Stimulated activated CD4-positive, alpha-beta T cell treated with anti-CD3 and anti-CD28 coated beads, Interleukin-15, amount 100 ng/mL, for 1 hour (primary cell): ENCODE measurements at places on chromosomes 6 and 20.

DNA sequence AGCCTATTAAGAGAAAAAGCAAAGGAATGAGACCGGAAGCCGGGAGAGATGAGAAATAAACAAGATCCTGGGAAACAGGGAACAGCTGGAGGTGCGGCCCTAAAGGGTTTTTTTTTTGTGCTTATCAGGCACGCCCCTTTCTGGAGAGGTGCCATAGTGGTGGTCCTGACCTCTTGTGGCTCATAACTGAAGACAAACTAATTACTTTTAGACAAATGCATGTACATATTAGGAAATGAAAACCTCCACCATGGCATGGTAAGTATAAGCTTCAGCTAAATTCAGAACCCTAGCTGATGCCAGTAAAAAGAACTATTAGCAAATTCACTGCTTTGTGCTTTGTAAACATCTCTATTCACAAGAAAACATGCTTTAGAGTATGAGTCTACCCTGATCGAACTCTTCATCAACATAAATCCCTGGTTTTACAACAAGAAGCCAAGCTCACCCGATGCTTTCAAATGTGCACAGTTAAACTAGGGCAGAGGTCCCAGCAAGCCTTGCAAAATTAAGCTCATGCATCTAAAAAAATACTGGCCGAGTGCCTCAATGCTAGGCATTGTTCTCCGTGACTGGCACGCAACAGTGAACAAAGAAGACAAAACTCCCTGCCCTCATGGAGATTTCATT, 96.4 kb upstream of the MRPS10 start:
- no peak for DNase-seq

DNA sequence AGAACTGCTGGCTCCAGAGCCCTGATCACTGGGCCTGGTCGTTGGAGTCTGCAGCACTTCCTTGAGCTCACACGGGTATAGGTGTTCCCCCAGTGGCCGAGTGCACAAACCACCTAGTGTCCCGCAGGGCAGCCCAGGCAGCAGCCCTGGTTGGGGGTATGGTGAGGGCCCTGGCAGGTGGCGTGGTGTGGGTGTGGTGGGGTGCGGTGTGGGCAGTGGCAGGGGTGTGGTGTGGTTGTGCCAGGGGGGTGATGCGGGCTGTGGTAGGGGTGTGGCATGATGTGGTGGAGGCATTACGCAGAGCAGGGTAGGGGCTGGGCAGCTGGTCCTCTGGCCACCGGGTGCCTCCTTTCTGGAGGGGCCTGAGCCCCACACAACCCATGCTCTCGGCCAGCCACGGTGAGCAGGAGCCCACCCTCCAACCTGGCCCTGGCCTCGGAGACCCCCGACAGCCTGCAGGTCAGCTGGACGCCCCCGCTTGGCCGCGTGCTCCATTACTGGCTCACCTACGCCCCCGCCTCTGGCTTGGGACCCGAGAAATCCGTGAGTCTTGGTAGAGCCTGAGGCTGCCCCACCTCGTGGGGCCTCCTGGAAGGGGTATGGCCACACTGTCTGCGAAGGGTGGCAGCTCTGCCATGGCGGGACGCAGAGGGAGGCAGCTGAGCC, 20.5 kb downstream of the COL20A1 start:
- no peak for DNase-seq

DNA sequence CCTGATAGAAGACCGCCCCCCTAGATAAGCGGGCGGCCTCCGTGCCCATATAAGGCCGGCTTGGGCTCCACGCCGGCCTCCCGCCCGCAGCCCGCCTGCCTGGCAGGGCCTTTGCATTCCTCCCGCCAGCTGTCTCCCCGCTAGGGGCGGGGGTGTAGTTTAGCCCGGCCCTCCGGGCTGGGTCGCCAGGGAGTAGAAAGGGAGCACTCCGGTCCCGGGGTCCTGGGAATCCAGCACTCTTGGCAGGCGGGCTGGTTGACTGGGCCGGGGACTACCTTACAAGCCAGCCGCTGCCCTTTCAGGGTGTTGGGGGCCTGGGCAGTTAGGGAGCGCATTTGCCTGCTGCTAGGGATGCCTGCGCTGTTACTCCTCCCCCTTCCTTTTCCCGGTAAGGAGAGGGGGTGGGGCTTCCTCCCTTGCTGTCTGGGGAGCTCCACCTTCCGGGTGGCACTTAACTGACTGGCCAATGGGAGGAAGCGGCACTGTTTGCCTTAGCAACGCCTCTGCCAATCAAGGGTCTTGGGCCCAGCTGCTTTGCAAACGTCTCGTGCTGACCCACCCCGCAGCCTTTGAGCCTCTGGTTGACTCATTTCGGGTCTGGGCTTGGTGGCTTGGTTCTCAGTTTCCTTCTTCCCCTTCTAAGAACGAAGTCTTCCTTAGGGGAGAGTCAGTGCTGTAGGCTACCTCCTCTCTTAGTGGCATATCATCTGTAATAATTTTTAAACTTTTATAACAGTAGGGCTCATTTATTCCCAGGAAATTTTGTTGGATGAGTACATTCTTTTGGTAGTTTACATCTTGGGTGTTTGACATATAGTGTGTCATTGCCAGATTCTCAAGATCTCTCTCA, 3.4 kb downstream of the SRF start:
- DNase-seq, result peak; percentile 87

- DNase-seq, result no peak
Measured at GRCh38 chr6:162123797-162124196, 603.8 kb downstream of the PRKN start.

- no peak for DNase-seq
Measured at GRCh38 chr20:57528148-57528547, 3.2 kb upstream of the CTCFL start.
